ENCODE measurements at places on chromosomes 16 and 17.

DNA sequence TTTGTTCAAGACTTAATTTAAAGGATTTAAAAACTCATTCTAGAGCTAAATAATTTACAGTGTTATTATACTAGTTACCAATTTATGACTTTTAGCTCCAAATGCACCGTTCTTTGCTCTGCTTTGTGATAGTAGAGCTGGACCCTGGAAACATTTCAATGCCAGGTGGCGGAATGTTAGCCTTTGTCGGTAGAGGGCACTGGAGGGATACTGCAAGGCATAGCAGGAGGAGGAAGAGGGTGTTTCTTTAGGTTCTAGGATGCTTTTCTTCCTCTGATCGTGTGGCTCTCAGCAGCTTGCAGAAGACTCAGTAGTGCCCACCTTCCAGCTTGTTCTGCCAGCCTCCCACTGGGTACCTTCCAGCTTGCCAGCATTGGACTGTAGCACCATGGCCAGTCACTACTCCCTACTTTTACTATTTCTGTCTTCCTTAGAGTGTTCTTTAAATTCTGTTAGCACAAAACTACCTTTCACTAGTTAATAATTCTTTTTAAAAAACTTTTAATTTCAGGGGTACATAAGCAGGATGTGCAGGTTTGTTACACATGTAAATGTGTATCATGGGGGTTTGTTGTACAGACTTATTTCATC lies 325.3 kb downstream of the UTP18 start:
- no peak for DNase-seq

DNA sequence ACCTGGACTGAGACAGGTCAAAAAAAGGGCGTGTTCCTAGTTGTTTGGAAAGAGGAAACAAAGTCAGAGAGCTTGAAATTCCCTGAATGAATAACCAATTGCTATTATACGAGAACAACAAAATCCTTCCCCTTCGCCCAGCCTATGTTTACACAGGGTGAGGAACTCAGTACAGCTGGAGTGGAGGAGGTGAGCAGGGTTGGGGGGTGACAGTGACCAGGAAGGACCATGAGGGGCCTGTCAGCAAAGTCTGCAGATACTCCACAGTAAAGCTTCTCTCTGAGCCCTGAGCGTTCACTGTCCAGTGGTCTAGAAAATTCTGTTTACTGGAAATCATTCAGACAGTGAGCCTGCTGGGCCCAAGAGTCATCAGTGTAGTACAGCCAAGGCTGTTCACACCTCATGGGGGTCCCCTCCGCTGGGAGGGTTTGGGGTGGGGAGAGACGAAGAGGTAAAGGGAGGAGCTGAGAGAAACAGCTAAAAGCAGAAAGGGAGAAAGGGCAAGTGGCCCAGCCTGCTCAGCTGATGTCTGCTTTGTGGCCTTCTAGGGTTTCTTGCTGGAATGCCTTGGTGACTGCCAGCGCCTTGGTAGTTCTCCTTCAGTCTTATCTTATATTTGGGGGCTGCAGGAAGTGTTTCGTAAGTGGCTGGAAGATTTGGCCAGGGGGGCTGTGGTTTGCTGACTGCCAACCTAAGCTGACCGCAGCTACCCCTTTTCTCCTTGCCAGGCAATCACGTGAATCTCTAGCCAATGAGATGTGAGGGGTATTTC lies 5.7 kb downstream of the DUSP3 start:
- no peak for DNase-seq

DNA sequence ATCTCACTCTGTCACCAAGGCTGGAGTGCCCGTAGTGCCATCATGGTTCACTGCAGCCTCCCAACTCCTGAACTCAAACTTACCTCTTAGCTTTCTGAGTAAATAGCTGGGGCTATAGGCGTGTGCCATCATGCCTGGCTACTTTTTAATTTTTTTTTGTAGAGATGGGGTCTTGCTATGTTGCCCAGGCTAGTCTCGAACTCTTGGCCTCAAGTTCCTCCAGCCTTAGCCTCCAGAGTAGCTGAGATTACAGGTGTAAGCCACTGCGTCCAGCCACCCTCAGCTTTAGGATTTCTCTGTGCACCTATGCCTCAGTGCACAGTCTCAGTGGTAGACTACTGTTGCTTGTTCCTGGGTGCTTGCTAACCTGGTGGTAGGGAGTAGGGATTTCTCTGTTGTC lies 5.5 kb downstream of the SLC7A6 start:
- no peak for DNase-seq

DNA sequence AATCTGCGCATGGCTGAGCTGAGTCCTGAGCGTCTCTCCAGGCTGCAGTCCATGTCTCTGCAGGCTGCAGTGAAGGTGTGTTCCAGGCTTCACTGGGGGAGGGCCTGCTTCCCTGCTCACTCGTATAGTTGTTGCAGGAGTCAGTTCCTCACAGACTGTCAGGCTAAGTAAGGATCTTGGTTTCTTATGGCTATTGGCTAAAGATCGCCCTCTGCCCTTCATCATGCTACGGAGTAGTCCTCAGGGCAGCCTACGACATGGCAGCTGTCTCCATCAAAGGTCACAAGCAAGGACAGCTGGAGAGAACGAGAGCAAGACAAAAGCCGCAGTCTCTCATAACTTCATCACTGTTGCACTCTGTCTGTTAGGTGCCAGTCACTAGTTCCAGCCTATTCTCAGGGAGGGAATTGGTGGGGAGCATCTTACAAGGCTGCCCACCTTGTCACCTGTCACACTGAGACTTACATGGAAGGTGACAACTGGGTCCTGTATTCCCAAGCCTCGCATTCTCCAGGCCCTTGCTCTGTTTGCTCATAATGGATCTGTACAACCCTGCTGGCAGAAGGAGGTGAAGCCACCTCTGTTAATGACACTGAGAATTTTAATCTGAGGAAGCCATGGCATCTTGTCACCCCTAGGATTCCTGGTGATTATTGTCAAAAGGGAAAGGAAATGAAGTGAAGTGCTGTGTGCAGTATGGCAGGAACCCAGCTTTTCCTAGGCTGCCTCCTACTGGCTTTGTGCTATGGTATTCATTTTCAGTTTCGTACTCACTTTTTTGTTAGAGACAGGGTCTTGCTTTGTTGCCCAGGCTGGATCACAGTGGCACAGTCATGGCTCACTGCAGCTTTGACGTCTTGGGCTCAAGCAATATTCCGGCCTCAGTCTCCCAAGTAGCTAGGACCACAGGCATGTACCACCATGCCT lies 43.4 kb downstream of the MFSD11 start:
- no peak for DNase-seq

GRCh38 chr17:37130984-37131446 lies 182.3 kb downstream of the AATF start:
- DNase-seq: no peak

- DNase-seq: no peak
Observed at GRCh38 chr16:77439106-77439505, 4.3 kb upstream of the ADAMTS18 start.

GRCh38 chr17:9241371-9241712 lies 220.0 kb downstream of the NTN1 start:
- DNase-seq: no peak

- no peak for DNase-seq
Observed at GRCh38 chr17:68621065-68621464, 19.9 kb upstream of the FAM20A start.

- DNase-seq: no peak
Observed at GRCh38 chr16:59385959-59386358, 651.8 kb upstream of the GOT2 start.

DNA sequence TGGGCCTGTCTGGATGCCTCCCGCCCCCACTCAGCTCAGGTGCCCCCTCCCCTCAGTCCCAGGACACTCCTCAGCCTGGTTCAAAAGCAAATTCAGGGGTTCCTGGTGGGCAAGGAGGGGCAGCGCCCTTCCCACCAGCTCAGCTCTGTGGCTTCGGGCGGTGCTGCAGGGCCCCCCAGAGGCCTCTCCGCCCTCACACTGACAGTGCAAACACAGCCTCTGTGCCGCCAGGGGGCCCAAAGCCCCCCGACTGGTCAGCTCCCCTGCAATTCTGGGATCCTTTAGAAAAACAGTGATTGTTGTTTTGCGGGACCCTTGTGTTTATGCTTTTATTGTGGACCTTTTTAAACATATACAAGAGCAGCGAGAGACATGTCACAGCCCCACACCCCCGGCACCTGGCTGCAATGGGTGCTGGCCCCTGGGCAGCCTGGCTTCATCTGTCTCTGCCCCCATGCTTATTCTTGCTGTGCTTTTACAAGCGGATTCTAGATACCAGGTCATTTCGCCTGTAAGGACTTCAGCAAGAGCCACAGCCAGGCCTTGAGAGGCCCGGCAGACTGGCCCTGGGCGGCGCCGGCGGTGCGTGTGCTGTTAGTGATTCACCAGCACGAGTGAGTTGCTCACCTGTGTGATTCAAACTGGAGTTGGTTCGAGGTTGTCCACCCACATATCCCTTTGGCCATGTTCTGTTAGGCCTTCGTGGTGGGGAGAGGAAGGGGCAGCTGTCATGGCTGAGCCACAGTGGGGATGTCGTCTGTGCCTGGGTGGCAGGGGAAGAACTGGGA lies 21.2 kb downstream of the ZNF469 start:
- no peak for DNase-seq

DNA sequence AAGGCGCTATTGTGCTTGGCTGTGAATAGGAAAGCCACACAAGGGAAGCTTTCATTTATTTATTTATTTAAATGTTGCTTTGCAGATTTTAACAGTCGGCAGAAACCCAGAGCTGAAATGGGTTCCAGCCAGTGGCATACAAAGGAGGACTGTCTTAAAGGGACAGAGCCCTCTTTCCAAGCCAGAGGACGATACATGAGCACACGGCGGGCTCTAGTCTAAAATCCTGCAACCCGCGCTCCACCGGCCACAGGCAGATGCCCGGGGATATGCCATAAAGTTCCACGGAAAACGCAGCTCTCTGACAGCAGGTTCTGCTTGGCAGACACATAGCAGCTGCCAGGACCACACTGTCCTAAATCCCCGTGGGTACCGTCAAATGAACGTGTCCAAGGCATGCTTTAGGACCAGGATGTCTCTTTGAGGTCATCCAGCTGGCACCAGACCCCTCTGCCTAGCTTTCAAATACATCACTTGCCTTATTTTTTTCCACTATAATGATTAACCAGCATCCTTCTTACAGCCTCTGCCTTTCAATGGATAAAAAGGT lies 64.6 kb downstream of the CYTH1 start:
- DNase-seq: no peak

GRCh38 chr16:27969574-27969973 lies 93.9 kb downstream of the GSG1L start:
- no peak for DNase-seq

GRCh38 chr17:47200325-47200664 lies 8.9 kb upstream of the MYL4 start:
- DNase-seq: no peak

DNA sequence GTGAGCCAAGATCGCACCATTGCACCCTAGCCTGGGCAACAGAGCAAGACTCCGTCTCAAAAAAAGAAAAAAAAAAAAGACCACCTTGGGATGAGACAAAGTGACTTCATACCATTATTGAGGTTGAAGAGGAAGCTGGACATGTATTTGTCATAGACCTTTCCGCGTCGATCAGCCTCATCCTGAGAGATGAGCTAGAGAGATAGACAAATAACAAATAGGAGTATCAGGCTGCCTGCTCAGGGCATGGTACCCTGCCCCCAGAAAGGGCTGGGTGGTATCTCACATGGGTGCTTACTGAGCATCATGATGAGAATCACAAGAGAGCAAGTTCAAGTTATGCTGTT lies 22.1 kb downstream of the CNTNAP1 start:
- DNase-seq: no peak

- no peak for DNase-seq
Observed at GRCh38 chr16:67879936-67880335, 4.7 kb upstream of the NRN1L start.

DNA sequence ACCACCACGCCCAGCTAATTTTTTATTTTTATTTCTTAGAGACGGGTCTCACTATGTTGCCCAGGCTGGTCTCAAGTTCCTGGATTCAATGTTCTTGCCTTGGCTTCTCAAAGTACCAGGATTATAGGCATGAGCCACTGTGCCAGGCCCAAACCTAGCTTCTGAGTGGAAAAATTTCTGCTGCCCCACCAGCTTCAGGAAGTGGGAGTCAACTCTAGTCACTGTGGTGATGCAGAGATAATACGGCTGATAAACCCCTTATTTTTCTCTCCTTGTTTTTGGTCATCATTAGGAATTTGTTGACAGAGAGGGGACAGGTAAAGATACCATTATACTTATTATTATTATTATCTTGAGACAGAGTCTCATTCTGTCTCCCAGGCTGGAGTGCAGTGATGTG lies 27.8 kb upstream of the PHOSPHO1 start:
- no peak for DNase-seq

GRCh38 chr16:57055671-57056070 lies 36.7 kb upstream of the CPNE2 start:
- no peak for DNase-seq

- no peak for DNase-seq
Observed at GRCh38 chr17:19865021-19865420, 2.7 kb downstream of the ULK2 start.

DNA sequence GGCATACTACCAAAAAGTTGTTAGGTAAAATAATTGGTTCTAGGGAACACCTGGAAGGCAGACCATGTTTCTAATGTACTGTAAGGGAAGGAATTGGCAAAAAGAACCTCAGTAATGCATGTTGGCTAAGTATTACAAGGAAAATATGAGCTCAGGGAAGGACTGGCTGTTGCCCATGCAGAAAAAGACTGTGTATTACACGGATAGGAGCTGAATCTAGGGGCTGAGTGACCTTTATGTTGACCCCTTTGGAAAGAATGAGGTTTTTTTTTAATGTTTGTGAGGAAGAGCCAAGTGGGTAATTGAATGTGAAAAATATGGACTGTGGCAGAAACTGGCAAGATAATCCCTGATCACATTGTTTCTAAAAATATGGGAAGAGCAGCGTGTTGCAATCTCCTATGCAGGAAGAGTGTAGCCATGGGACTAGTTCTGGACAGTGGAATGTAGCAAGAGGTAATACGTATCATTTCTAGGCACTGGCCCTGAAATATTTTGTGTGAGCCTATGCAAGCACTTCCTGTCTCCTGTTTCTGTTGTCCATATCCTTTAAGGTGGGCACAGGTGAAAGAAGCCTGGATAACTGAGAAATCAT lies 95.1 kb upstream of the CNTNAP4 start:
- no peak for DNase-seq

GRCh38 chr17:4073983-4074830 lies 68.6 kb downstream of the ZZEF1 start:
- no peak for DNase-seq

GRCh38 chr16:84356176-84356575 lies 12.2 kb upstream of the ATP2C2 start:
- DNase-seq: no peak

DNA sequence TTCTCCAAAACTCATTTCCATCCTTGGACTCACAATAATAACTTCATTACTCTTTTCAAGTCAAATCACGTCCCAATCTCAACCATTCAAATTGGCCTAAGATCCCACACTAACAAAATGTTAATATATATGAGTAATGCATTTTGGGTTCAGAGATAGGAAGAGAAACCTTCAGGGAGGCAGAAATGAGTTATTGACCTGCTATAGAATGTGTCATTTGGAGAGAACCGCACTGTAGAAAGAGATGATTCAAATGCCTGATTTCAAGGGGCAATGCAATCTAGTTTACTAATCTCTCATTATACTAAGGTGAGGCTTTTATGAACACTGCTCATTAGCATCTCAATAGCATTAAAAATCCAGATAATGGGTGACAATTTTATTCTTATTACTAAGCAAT lies 1595.0 kb upstream of the GOT2 start:
- DNase-seq: no peak
